ENCODE measurements at places on chromosomes 5 and 9. TPM values are rescaled to one million over a fixed set of nuclear protein-coding genes. Genes with fewer than 3 reads are reported as not detected.

Gene LPAR1
- polyA plus RNA-seq: not detected

Gene SCAMP1
- 18.3 TPM for polyA plus RNA-seq

Gene NPM1
- polyA plus RNA-seq: 1,684 TPM

Gene PHPT1
- polyA plus RNA-seq: 189 TPM

Gene DNM1
- 0.58 TPM for polyA plus RNA-seq

Gene EIF4E1B
- not detected for polyA plus RNA-seq

Gene SLC6A3
- polyA plus RNA-seq: 0.12 TPM

Gene LCN9
- polyA plus RNA-seq: not detected

Gene FGF18
- not detected for polyA plus RNA-seq

Gene PTPRD
- 0.05 TPM for polyA plus RNA-seq

Gene VPS13A
- 20.7 TPM for polyA plus RNA-seq

Gene NUTM2F
- polyA plus RNA-seq: not detected

Gene IFNA21
- polyA plus RNA-seq: not detected

Gene BARHL1
- polyA plus RNA-seq: not detected

Gene PRRX2
- 0.05 TPM for polyA plus RNA-seq

Gene DMRT3
- not detected for polyA plus RNA-seq

Gene DCTN4
- polyA plus RNA-seq: 24.1 TPM

Gene GPBP1
- polyA plus RNA-seq: 22.4 TPM

Gene PRLR
- 12.2 TPM for polyA plus RNA-seq

Gene CDH9
- polyA plus RNA-seq: 0.03 TPM

Measured in HepG2 (cell line).